Fibroblast of pulmonary artery (primary cell): ENCODE measurements at places on chromosomes 4 and X.

DNA sequence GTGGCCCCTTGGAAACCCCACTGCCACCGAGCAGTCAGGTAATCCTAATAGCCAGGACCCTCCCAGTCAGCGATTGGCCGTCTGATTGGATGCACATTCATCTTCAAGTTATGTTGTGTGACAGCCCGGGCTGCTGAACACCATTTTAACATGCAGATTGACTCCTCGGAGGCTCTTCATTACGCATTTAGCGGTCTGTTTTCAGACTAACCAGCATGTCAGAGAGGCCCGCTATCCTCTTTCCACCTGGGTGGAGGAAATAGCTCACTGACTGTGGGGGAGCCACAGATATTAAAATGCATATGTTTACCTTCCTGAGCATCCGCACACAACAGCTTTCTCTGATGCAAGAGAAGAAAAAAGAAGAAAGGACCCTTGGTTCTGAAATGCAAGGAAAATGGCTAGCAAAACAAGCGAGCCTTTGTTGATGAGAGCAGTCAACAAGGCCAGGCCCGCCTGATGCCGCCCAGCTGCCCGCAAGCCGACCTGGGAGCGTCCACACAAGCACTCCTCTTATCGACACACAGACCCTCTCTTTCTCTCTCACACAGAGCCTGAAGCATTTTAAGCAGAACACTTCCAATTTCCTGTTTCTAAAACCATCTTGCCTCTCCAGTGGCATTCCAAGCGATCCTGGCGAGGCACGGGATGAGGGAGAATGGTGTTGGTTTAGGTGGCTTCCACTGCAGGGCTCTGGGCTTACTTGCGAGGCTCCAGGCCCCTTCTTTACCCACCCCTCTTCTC, 118.3 kb downstream of the MGST2 start:
- no peak for DNase-seq

GRCh38 chr4:28317221-28317620, 1456.6 kb downstream of the STIM2 start:
- DNase-seq = no peak

DNA sequence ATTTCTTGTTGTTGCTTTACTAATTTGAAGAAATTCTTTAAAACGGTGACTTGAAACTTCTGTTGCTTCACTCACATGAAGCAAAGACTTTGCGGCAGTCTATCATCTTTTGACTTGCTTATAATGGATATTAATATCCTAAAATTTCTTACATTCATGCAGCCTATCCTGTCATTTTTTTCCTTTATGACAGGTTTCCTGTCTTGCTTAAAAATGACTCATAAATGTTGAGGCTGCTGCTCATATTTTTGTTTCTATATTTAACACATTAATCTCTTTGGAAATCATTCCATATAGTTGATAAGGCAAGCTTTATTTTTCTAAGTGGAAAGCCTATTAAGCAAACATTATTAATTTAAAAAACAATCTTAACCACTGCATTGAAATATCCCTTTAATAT, 176.6 kb upstream of the GALNTL6 start:
- DNase-seq = no peak

DNA sequence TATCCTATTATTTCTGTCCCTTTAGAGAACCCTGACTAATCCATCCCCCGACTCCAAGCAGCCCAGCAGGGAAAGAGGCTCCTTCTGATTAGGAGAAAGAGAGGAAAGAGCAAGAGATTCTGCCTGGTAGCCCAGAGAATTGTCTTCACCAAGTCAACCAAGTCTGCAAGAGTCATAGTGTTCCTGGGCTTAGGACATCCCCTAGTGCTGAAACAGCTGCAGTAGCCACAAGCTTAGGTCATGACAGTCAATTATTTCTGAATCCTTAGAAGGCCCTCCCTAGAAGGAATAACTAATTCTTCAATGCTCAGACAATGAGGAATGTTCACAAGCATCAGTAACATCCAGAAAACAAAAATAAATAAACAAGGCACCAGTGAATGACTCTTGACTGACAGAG, 480.3 kb upstream of the GRIA3 start:
- peak; percentile 0 for DNase-seq
